ENCODE measurements at places on chromosomes 4 and X. TPM values are rescaled to one million over a fixed set of nuclear protein-coding genes. Genes with fewer than 3 reads are reported as not detected.

GRCh38 chr4:10643600-10644425, 40.8 kb downstream of the CLNK start:
- DNase-seq: no peak
- H3K4me1 ChIP-seq: no peaks in the 10 kb centered on the region
- H3K27me3 ChIP-seq: no peaks in the 10 kb centered on the region
- H3K36me3 ChIP-seq: no peaks in the 10 kb centered on the region
- no peak overlapping the region for H3K4me3 ChIP-seq

GRCh38 chrX:40310447-40310846, 212.7 kb upstream of the BCOR start:
- no peaks in the 10 kb centered on the region for H3K36me3 ChIP-seq
- no peak overlapping the region for H3K4me3 ChIP-seq
- no peaks in the 10 kb centered on the region for H3K27me3 ChIP-seq
- H3K27ac ChIP-seq: no peak overlapping the region
- DNase-seq: no peak

DNA sequence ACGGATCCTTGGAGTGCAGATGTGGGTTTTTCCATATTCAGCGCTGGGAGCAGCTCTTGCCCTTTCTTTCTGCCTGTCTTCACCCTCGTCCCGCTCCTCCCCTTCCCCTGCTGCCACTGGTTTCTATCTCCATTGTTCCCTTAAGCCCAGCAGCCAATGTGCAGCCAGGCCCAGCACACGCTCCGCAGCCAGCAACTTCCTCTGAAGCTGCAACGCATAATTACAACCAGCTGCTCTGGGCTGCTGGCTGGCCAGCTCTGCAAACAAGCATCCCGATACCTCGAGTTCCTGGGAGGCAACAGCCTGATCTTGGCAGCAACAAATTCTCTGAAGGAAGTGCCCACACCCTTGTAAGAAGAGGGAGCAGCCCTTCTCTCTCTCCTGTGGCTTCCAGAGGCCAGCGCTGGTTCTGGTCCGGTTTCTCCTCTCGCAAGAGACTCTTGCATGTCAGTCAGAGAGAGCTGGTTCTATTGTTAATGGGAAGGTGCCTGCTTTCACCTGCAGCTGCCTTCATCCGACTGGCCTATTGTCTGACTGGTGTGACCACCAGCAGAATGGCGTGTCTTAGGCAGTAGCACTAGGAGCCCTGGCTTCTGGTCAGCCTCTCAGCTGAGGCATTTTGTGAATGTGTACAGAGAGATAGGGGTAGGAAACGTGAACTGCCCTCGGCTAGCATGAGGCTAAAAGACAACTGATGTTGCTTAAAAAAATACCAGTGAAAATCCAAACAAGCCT, 83.8 kb upstream of the MAML3 start:
- no peaks in the 10 kb centered on the region for H3K36me3 ChIP-seq
- peak; percentile 53 for DNase-seq
- no peaks in the 10 kb centered on the region for H3K27me3 ChIP-seq
- H3K4me3 ChIP-seq: no peak overlapping the region
- peaks cover 31% of the 10 kb centered on the region for H3K4me1 ChIP-seq

The TMEM35A gene
- total RNA-seq: 0.46 TPM

DNA sequence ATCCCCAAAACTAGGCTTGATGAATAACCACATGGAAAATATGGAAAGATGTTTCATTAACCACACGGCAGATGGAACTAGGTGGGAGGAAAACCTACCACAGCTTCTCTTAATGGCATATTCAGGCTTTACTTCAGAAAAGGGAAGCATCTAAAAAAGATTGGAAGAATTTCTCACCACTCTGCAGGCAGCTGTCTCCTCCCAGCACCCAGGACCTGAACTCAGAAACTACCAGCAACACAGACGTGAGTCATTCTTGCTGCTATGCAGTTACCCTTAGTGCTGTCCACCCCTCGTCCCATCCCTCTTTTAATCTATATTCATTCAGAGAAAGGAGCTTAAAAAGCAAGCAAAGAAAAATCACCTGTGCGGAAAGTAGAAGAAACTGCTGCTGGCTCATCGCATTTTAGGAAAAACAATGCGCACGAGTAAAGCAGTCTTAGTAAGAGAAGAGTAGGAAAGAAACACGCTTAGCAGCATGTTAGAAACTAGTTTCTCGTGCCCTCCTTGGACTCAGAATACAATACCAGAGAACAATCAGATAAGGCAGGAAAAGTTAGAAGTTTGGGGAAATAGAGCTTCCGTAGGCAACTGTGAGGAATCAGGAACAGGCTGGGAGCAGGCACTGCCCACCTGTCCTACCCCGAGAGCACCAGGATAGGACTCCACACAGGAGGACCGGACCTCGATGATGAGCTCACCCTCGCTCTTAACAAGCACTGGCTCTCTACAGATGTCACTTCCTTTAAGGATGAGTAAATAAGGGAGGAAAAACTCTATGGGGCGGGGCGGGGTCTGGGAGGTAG, 48.1 kb upstream of the ENPP6 start:
- no peaks in the 10 kb centered on the region for H3K36me3 ChIP-seq
- no peak overlapping the region for H3K4me3 ChIP-seq
- no peak for DNase-seq
- no peaks in the 10 kb centered on the region for H3K27me3 ChIP-seq
- H3K4me1 ChIP-seq: no peaks in the 10 kb centered on the region

DNA sequence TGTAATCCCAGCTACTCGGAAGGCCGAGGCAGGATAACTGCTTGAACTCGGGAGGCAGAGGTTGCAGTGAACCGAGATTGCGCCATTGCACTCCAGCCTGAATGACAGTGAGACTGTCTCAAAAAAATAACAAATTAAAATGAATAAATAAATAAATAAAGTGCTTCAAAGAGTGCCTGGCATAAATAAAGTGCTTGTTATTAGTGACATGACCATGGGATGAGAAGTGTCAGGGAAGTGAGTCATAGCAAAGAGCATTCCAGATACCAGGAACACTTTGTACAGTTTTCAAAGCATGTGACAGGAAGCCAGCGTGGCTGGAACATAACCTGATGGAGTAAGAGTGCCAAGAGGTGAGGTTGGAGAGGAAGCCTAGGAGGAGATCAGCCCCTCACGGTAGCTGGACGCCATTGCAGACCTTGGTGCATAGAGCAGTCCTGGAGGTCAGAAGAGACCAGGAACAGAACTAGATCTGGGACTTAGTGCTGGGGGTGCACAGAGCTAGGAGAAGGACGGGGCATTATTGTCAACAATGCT, 6.0 kb upstream of the WDR13 start:
- no peaks in the 10 kb centered on the region for H3K36me3 ChIP-seq
- peak overlapping the region; percentile 75 for H3K27ac ChIP-seq
- no peaks in the 10 kb centered on the region for H3K27me3 ChIP-seq
- H3K4me1 ChIP-seq: peaks cover 10% of the 10 kb centered on the region

The AWAT2 gene
- not detected for total RNA-seq

The IBSP gene
- total RNA-seq: not detected

The GPRIN3 gene
- total RNA-seq: 15.4 TPM
